Inflammatory macrophage treated with lipopolysaccharide for 4 hours (primary cell): ENCODE measurements at places on chromosomes 12 and 14.

- no peak for DNase-seq
Measured at GRCh38 chr12:5881666-5882065, 63.4 kb downstream of the ANO2 start.

DNA sequence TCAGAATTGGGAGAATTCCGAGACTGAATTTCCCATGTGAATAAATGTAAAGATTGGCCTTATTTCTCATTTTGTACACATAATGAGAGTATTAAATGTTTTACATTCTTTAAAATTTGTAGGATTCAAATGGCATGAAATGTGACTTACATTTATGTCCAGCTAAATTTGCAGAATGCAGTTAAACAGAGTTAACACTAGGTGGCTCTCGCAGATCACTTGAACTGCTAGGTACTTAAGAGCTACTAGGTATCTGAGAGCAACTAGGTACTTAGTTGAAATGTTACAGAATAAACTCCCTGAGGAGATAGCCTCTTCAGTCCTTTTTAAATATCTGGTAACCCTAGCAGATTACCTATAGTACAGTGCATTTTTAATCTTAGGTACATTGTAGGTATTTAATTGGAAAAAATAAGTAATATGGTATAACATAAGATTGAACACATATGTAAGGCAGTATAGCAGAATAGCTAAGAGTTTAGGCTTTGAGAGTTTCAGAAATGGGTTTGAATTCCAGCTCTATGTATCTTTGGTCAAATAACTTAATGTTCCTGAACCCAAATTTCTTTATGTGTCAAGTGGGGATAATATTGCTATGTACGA is 73.8 kb downstream of the KIAA0586 start:
- peak; percentile 61 for DNase-seq

DNA sequence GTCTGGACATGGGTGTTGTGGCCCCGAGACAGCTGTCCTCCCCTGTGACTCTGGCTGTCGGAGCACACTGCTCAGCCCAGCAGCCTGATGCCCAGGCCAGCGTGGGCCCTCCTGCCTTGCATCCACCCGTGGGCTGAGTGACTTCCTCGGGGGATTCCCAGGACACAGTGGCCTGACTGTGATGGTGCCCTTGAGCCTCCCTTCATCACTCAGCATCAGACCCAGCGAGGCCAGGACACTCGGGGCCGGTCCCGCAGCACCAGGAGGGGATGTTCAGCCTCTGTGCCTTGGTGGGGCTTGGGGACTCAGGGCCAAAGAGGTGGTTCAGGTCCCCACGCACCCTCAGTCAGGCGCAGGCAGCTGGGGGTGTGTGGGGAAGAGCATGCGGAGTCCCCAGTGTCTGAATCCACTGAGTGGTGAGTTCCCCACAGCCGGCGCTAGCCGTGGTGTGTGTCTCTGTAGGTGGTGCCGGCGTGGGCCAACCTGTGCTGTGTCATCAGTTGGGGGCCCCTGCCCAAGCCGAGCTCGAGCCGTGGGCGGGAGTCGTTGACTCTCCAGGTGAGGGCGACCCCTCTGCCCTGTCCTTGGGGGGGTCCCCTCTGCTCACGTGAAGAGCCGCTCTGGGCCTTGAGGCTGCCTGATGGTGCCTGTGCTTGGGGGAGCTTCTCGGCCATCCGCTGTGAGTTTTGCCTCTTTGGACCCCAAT is 185.8 kb downstream of the ADGRD1 start:
- no peak for DNase-seq

DNA sequence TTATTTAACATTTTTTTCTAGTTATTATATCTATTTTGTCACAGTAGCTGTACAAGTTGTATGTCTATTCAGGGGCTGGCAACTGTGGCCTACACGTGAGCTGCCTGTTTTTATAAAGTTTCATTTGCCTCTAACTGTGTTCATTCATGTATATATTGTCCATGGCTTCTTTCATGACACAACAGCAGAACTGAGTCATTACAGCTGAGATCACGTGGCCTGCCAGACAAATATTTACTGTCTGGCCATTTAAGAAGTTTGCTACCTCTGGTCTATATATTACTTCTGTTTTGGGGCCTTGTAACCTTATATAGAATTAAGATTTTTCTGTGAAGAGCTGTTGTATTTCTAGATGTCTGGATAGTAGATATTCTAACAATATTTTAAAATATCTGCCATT is 37.9 kb downstream of the KIAA0586 start:
- DNase-seq = no peak

DNA sequence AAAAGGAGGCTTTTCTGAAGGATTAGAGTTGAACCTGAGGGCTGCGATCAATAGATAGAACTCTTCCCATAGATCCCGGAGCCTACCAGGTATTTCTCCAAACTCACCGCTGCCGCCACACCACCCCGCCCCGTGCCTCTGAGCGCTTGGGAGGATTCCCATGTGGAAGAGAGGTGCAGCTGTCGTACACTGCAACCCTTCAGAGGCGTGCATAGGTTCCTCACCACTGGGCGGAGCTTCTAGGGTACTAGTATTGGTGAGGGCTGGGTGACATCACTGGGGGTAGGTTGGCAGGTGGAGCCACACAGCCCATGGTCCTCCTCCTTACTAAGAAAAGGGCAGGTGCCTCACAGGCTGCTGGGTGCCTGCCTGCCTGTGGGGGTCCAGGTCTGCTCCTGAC is 127.0 kb downstream of the TSPAN9 start:
- no peak for DNase-seq

GRCh38 chr14:61461808-61462275 is 140.5 kb downstream of the PRKCH start:
- DNase-seq = peak; percentile 67

- no peak for DNase-seq
Measured at GRCh38 chr14:105123981-105124765, 44.4 kb downstream of the JAG2 start.

DNA sequence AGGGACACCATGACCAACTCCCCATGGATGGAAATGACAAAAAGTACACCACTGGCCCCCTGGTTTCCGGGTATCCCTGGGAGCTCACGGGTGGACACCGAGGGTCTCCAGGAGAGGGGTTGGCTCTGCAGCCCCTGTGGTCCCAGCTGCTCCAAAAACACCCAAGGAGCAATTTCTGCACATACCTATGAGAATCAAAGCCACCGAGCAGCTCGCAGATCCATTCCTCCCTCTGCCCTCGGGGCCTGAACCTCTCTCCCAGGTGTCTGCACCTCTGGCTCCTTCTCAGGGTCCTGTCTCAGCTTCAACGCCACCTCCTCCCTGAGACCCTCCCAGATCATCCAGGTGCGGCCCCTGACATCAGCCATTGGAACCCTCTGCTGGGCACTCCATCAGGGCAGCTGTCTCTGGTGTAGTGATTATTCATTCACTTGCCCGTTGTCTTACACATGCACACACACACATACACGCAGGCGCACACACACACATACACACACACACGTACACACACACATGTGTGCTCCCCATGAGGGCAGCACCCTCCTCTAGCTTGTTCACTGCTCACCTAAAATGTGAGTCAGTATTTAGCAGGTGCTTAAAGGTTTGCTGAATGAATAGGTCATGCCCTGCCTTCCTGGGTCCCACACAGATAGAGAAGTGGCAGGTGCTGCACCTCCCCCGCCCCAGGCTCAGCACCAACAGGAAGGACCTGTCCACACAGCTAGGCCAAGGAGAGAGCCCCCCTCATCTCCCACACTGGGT is 5.9 kb downstream of the RIMBP2 start:
- DNase-seq = no peak

GRCh38 chr12:607541-608001 is 55.7 kb downstream of the NINJ2 start:
- DNase-seq = no peak

- DNase-seq = no peak
Measured at GRCh38 chr12:51937926-51938325, 13.6 kb upstream of the ACVR1B start.

DNA sequence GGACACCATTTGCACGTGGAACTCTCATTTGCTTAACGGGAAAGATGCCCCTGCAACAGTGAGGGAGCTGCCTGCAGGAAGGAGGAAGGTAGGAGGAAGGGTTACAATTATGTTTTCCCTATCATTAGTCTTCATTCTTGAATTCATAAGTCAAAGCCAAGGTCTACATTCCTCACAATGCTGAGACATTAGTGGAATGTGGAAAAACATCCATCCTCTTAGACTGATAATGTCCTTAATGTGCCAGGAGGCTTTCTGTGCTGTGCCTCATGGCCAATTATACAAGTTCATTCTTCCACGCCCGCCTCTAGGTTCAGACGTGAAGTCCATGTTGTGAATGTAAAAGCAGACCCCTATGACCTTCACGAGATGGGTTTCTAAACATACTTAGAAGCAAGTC is 1212.4 kb upstream of the TMEM132C start:
- DNase-seq = no peak

DNA sequence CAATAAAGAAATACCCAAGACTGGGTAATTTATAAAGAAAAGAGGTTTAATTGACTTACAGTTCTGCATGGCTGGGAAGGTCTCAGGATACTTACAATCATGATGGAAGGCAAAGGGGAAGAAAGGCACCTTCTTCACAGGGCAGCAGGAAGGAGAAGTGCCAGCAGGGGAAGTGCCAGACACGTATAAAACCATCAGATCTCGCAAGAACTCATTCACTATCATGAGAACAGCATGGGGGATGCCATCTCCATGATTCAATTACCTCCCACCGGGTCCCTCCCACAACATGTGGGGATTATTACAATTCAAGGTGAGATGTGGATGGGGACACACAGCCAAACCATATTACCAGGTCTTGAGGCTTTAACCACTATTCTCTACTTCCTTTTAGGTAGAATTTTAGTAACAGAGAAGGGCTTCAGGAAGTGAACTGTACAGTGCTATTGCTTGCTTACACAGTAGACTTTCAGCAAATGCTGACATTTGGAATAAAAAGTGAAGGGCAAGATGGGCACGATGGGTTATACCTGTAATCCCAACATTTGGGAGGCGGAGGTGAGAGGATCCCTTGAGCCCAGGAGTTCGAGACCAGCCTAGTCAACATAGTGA is 40.8 kb upstream of the OR4E1 start:
- no peak for DNase-seq

DNA sequence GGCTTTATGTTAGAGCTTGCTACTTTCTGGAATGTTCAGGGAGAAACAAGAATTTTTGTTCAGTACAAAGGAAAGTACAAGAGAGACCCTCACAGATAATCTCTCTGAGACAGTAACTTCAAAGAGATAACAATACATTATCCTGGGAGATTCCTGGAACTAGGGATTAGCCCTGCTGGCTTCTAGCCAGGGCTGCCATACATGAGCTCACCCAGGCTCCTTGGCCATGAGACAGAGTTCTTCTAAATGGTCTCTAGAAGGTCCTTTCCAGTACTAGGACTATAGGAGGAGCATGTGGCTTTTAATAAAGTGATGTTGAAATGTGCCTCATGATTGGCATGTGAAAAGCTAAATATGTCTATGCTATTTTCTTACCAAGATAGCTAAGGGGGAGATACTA is 342.5 kb downstream of the EMP1 start:
- no peak for DNase-seq

DNA sequence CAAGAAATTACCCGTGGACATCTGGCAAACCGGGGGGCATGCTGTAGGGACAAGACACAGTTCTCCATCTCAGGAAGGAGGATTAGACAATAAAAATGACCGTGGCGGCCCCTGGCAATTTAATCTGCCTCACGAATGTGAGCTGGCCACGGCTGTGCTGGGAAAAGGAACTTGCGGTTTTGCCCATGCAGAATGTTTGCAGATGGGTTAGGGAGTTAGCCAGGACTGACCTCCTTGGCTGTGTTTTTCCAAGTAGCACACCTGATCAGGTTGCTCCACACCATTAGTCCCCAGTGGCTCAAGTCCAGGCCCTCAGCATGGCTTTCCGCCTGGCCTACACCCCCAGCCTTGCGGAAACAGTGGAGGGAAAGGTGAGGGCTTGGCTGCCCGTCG is 20.8 kb downstream of the TPCN1 start:
- no peak for DNase-seq

DNA sequence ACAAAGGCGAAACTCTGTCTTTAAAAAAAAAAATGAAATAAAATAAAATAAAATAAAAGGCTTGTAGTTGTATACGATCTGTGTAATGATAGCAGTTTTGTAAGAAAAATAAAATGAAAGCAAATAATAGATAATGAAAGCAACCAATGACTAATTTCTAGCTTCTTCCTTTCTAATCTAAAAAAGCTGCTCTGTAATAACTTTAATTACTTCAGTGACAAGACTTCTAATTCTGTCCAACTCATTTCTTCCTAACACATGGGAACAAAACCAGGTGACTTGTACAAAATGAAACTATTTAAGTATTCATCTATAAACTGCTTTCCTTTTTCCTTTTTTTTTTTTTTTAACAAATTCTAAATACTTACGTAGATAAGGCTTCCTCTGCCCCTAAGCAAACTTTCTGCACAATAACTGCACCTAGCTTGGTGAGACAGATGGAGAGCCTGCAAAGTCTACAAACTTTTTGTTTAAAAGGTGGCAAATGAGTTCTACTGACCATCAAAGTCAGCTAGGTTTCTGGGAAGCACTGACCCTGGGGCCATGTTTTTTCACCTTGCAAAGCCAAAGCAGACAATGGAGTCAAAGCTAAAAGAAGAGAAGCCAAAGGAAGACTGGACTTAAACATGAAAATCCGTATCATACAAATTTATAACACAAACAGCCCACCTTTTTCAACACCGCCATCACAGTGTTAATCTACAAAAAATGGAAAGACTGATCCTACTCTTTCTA is 28.2 kb downstream of the DENND5B start:
- no peak for DNase-seq

- no peak for DNase-seq
Measured at GRCh38 chr14:100287202-100287997, 18.8 kb downstream of the SLC25A29 start.

DNA sequence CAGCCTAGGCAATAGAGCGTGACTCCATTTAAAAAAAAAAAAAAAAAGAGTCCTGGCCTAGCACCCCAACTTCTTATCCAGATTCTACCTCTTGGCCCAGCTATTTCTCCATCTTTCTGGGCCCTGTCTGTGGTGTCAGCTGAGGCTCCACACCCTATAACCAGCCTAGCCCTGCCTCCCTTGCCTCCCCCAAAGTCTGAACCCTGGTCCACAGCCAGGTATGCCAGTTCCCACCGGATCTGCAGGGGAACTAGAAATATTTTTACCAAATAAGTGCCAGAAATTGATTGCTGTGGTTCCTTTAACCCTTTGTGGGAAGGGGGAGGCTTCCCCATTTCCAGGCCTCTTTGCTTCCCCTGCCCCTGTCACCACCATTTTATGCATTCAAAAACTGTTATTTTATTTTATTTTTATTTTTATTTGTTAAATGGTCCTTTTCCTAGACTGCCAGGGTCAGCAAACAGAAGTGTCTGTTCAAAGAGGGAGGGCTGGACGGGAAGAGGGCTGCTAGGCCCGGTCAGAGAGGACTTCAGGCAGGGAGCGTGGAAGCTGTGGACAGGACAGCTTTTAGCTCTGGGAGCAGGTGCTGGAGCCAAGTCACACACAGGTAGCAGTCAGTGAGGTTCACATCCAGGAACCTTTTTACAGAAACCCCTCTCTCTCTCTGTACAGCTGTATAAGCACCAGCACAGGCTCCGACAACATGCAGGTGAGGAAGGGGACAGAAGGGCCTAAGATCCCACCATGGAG is 23.2 kb downstream of the TTC9 start:
- DNase-seq = no peak

DNA sequence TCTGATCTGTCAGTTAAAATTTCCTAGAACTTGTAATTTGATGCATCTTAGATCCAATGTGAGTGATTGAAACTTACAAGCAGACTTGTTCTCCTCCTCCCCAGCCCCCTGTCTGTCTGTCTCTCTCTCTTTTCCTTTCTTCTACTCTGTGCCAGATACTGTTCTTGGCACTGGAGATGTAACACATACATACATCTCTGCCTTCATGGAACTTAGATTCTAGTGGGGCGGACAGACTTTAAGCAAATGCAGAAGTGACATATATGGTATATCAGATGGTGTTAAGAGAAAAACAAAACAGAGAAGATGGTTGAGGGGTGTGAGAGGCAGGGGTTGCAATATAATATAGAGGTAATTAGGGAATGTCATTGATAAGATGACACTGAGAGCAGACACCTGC is 6.6 kb downstream of the CHST11 start:
- no peak for DNase-seq
